ENCODE measurements at places on chromosomes 2 and 18.

- no peak for DNase-seq
These were observed 206.2 kb downstream of the NCKAP5 start for GRCh38 chr2:133362061-133362476.

GRCh38 chr2:40488927-40489677 lies 37.2 kb upstream of the SLC8A1 start:
- peak; percentile 39 for DNase-seq

DNA sequence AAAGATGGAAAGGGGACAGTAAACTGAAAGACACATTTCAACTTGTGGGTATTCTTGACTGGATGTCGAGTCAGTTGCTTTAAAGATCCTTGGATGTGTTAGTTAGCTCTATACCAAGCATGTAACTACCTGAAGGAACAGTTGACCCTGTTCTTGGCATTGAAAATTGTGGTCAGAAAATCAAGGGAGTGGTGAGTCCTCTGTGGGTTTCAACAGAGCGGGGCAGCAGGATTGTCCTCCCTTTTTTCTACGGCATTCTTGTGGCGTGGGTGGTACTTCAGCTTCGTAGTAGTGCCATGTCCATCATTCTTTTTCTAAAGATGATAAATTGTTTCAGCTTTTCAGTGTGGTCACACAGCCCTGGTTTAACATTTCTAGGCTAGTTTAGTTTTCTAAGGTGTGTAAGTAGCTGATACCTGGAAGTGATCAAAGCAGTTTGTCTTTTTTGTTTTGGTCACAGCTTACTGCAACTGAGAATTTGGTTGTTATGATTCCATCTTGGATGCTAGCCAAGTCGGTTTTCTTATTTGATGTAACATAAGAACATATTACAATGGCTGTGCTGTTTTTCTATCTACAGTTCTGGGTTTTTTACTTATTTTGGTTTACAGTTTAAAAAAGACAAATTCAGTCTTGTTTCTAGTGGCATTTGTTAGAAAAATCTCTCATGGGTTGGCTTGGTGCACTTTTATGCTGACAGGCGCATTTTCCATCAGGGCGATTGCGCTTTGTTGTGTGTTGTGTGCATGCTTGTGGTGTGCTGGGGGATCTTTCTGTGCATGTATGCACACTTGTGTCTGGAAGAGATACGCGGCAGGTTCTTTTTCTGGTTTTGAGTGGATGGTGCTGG lies 84.7 kb downstream of the ZNF407 start:
- no peak for DNase-seq

DNA sequence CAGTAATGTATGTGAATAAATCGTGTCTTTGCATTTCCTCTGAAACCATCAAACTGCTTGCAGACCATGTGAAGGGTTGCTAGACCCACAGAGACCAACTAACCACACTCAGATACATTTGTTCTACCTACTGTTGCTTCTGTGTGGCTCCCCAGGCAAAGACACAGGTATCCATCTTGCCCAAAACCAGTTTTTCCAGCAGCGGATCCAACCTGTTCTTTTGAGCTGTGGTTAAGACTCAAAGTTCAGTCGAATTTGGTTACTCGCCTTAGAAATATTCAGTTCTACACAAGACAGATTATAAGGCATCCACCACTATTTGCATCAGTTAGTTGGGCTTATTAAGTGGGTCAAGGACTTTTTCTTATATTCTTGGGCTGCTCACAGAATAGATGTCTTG lies 276.2 kb upstream of the EPHA4 start:
- peak; percentile 2 for DNase-seq

DNA sequence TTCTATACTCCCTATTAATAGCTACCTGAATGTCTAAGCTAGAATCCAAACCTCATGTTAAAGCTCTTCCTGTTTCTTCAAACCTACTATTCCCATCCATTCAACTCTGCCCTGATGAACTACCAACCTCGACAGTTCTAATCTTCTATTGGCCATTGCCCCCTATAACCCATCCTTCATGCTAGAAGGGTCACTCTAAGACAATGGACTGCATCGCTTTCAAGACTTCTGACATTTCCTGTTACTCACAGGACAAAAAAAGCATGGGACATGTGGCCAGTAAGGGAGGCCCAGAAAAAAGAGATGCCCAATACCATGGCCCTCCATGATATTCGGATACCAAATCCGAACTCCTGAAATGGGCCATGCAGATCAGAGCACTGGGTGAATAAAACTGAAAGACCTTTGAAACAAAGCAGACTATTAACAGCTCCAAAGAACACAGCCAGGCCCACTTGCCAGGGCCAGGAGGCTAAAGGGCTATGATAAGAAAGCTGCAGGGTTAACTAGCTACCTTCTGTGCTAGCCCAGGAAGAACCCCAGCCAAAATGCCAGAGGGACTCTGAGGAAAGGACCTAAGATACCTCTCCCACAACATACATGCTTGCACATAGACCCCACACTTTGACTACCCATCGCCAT lies 4.5 kb downstream of the B4GALT6 start:
- DNase-seq = no peak

DNA sequence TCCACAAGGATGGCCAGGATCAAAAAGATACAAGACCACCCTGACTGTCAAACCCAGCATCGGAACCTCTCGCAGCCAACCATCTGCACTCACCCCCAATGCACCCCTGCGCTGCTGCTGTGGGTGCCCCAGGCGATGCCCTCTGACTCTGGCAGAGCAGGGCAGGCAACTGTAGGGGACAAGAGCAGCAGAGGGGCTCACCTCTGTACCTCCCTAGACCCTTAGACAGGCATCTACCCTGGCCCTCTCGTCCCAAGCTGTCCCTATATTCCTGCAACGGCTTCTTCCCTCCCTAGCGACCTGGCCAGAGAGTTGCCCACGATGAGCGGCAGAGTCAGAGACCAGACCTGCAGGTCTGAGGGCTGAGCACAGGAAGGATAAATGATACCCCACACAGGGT lies 128.2 kb downstream of the HDAC4 start:
- no peak for DNase-seq

GRCh38 chr2:120243875-120244553 lies 8.6 kb upstream of the RALB start:
- no peak for DNase-seq

GRCh38 chr2:182942756-182943155 lies 76.3 kb upstream of the FRZB start:
- no peak for DNase-seq

GRCh38 chr2:6623746-6624145 lies 242.0 kb downstream of the CMPK2 start:
- DNase-seq = no peak

Measured in DMS53 (cell line).